Jurkat, Clone E6-1 (cell line): ENCODE measurements at places on chromosomes 4 and X.

DNA sequence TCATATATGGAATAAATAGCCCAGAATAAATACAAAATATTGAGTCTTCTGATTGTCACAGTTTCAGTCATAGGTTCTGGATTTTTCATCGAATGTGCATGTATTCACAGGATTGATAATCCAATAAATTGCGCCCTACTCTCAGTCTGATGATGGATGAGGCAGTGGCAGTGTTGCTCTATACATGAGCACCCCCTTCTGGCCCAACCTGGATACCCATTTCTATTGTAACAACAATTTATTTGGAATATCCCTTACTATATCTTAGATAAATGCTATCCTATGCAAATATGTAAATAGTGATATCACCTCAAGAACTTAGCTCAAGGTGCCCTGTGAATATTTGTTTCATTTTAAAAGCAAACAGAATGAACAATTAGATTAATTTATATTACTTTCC is 733.7 kb upstream of the PABPC4L start:
- DNase-seq, result peak; percentile 1

- peak; percentile 68 for DNase-seq
Measured at GRCh38 chrX:38607976-38608375, 46.6 kb downstream of the TSPAN7 start.

- DNase-seq, result no peak
Measured at GRCh38 chr4:7189475-7190277, 2.7 kb upstream of the SORCS2 start.

DNA sequence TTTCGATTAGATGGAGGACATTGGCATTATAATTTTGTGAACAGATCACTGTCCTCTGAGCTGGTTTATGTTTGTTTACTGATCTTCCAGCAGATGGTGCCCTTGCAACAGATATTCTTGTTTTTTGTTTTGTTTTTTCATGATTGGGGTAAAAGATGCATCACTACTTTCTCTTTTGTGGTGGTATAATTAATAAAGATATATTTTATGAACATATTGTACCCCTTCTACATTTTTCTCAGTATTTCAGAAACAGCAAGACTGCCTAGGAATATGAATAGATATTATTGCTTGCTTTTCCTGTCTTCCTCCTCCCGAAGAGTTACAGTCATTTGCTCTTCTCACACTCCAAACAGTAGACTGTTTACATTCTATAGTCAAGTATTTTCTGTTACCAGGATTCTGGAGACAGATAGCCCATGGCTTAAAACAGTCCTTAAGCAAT is 905.2 kb downstream of the TRAM1L1 start:
- DNase-seq, result no peak

- peak; percentile 50 for DNase-seq
Measured at GRCh38 chr4:142645475-142646108, 200.5 kb downstream of the INPP4B start.

DNA sequence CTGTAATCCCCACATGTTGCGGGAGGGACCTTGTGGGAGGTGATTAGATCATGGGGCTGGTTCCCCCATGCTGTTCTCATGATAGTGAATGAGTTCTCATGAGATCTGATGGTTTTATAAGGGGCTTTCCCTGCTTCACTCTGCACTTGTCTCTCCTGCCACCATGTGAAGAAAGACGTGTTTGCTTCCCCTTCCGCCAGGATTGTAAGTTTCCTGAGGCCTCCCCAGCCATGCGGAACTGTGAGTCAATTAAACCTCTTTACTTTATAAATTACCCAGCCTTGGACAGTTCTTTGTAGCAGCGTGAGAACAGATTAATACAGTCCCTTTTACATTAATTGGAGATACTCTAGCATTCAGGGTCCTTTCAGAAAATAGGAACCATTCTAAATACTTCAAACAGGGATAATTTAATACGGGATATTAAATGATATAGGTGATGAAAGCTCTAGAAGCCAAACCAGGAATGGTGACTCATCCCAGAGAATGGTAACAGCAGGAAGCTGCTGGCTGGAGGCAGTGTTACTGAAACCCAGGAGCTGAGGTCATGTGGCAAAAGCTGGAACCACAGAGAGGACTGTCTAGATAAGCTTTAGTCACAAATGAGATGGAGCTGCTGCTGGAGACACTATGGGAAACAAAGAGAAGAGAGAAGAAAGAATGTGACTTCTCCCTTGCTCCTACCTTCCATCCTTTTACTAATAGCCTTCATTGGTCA is 57.3 kb downstream of the GSTCD start:
- DNase-seq, result no peak

GRCh38 chr4:25377572-25378436 is 741 bp downstream of the ANAPC4 start:
- DNase-seq, result no peak

- DNase-seq, result no peak
Measured at GRCh38 chr4:169258141-169258540, 12.6 kb downstream of the SH3RF1 start.

DNA sequence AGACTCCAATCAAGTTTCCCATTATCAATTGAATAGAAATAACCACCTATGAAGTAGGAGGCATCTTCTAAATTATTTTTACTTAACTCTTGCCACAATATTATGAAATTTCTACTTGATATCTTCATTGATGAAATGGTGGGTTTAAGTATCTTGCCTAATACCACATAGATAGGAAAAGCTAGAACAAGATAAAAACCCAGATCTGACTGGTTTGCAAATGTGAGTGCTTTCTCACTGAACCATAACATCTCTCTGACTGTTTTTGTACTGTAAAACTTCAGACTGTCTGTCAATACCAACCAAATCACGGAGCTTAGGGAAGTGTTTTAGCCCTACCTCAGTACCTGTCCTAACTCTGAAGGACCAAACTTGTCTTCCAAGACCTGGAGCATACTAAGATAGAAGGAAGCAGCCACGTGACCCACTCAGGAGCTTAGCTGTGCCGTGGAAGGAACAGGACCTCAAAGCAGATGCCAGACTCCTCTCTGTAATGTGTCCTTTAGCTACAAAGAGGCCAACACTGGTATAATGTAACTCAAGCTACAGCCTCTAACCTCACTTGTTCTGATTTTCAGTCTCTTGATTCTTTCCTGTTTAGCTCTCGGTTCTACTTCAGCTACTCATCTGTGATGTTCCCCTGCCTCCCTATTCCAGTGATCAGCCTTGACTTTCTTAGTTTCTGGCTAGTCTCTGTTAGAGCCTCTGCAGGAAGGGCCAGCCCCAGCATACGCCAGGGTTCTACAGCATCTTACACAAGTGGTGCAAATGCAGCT is 84.4 kb downstream of the LRP2BP start:
- no peak for DNase-seq

DNA sequence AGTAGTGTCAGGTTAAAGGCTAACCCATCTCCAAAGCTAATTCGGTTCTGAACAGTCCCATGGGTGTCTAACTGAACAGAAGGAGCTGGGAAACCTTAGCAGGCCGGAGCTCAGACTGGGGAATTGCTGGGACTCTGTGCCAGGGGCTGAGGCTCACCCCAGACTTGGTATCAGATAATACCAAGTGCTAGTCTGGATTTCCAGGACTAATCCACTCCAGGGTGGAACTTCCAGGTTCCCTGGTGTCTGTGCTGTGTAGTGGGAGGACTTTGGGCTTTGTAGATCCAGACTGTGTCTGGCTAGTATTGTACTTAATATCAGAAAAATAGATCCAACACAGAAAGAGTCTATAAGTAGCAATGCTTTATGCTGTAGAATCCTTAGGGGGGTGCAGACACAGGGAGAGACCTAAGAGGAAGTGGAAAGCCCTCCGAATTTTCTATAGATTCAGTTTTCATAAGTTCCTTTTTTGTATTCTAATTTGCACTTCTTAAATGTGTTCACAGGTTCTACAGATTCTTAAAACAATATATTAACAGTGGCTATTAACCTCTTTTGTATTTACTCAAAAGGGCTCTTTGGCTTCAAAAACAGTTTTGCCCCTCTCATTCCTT is 4.1 kb downstream of the ZNF827 start:
- no peak for DNase-seq

GRCh38 chr4:79621061-79621460 is 213.0 kb upstream of the GK2 start:
- DNase-seq, result no peak

- DNase-seq, result no peak
Measured at GRCh38 chr4:164224871-164225270, 529.1 kb upstream of the SMIM31 start.

DNA sequence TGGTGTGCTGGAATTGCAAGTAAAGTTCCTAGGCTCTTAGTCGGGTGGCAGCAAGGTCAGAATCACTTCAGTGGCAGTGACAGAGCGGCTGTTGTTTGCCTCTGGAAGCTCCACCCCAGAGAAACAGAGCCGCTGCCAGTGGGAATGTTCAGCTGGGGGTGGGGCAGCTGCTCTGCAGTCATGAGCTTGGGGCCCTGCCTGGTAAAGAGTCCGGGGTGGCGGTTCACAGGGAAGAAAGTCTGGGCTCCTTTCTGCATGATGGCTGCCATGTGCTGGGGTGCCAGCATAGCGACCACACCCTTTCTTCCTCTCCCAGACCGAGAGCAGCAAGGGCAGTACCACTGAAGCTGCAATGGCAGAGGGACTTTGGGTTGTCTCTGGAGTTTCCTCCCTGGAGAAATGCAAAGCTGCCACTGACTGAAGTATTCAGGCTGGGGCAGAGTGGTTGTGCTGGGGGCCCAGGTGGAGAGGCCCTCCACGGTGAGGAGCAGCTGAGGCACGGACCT is 108.8 kb upstream of the CENPE start:
- DNase-seq, result no peak
